ENCODE measurements at places on chromosomes 6 and 20. TPM values are rescaled to one million over a fixed set of nuclear protein-coding genes. Genes with fewer than 3 reads are reported as not detected.

DNA sequence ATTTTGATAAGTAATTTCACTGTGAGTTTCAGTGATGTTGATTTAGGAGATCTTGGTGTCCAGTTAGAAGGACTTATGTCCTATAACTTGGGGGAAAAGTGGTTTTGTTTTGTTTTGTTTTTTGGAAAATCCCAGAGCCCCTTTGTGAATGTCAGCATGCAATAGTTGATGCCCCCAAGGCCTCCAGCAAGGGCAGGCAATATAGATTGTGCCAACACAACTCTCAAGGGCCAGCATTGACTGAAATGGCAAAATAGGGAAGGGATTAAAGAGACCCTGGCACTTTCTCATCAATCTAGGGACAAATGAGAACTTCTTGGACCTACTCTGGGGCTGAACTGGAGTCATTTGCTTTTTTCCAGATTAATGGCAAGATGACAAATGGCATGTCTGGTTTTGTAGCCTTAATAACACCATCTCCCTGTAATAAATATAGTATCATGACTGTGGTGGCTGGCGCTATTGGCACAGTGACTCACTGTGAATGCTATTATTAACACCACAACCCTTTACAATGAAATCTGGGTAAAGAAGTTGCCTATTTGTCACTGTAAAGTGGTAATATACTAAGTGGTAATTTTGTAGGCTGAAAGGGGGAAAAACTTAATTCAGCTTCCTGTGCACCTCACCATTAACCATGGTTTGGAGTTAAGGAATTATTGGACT is 51.8 kb downstream of the ABRACL start:
- H3K27me3 ChIP-seq = peaks cover 3% of the 10 kb centered on the region
- no peak for DNase-seq
- no peak overlapping the region for H3K27ac ChIP-seq
- H3K36me3 ChIP-seq = no peaks in the 10 kb centered on the region
- no peak overlapping the region for H3K4me3 ChIP-seq

Gene LRP11
- 43.3 TPM for polyA plus RNA-seq

DNA sequence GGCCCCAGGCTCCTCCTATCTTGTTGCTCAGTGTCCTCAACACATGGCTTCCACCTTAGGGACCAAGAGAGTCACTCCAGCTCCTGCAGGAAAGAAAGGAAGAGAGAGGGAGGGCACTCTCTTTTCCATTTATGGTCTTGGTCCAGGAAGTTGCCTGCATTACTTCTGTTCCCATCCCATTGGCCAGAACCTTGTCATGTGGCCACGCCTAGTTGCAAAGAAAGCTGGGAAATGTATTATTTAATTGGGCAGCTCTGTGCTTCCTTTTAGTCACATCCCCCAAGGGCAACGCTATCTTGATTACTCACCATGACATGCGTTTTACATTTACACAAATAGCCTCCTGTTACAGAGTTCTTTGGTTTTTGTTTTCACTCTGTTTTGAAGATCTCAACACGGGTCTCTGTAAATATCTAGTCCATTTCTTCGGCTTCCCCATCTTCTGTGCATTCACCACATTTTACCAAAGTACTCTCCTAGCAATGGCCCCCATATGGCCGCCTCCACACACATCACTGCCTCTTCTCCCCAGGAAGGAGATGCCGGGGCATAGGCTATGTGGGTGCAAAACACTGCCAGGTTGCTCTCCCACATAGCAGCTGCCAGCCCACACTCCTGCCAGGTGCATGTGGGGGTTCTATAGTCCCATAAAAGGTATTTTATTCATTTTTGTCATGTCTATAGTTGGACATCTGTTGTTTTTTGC is 35.7 kb upstream of the ZMYND8 start:
- H3K4me1 ChIP-seq = no peaks in the 10 kb centered on the region
- no peaks in the 10 kb centered on the region for H3K36me3 ChIP-seq
- peak; percentile 93 for DNase-seq

GRCh38 chr6:26347699-26348098 is 17.3 kb upstream of the BTN3A2 start:
- H3K4me3 ChIP-seq = no peak overlapping the region
- H3K27me3 ChIP-seq = no peaks in the 10 kb centered on the region
- peaks cover 13% of the 10 kb centered on the region for H3K4me1 ChIP-seq
- no peak for DNase-seq
- no peak overlapping the region for H3K27ac ChIP-seq

Gene OR2H1
- polyA plus RNA-seq = not detected

GRCh38 chr6:154868143-154868594 is 126.9 kb upstream of the TIAM2 start:
- H3K27ac ChIP-seq = no peak overlapping the region
- H3K4me3 ChIP-seq = no peak overlapping the region
- H3K36me3 ChIP-seq = peaks cover 2% of the 10 kb centered on the region

Gene SNPH
- 1.3 TPM for polyA plus RNA-seq

DNA sequence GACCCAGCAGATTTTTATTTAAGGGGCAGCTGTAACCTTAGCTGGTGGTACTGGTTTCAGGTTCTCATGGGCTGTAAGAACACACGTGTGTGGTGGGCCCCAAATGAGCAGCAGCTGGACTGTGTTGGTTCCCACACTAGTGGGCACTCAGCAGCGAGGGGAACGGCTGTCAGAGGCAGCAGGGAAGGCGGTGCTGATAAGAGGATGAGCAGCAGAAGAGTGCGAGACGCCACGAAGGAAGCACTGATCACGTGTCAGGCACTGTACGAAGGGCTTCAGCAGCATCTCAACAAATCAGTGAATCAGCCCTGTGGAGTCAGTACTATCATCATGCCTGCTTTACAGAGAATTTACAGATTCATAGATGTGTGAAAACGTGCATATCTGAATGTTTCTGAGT is 41.0 kb upstream of the EMILIN3 start:
- no peak overlapping the region for H3K27ac ChIP-seq
- H3K27me3 ChIP-seq = no peaks in the 10 kb centered on the region
- H3K36me3 ChIP-seq = peaks cover 7% of the 10 kb centered on the region
- DNase-seq = no peak

DNA sequence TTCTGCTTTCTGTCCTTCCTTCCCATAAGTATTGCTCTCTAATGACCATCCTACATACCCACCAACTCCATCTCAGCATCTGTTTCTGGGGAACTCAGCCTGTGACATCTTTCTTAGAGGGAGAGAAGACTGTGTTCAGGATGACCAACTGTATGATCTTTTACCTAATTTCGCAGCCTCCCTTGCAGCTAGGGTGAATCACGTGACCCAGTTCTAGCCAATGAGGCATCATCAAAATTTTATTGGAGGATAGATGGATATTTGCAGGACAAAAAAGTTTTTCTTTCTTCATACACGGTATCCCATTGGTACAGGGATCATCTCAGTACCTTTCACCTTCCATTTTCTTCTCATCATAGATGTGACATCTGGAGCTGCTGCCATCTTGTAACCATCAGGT is 14.4 kb upstream of the MC3R start:
- H3K4me3 ChIP-seq = no peak overlapping the region
- no peak overlapping the region for H3K27ac ChIP-seq
- no peak for DNase-seq
- H3K4me1 ChIP-seq = no peaks in the 10 kb centered on the region
- H3K36me3 ChIP-seq = no peaks in the 10 kb centered on the region

DNA sequence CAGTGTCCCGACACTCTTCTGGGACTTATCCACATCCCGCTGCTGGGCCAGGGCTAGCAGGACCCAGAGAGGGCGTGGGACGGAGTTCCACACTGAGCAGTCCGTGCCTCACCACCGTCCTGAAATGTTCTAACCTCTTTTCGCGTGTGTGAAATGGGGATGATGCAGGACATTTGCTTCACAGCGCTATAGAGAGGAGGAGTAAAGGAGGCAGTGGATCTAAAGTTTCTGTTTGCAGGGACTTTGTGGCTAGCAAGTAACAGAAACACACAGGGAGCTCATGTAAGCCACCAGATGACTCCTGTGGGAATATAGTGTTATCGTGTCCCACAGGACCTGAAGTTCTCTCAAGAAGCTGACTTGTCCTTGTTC is 634 bp downstream of the ITPA start:
- H3K27me3 ChIP-seq = no peaks in the 10 kb centered on the region
- H3K4me1 ChIP-seq = peaks cover 6% of the 10 kb centered on the region
- peak overlapping the region; percentile 84 for H3K27ac ChIP-seq
- no peaks in the 10 kb centered on the region for H3K36me3 ChIP-seq

DNA sequence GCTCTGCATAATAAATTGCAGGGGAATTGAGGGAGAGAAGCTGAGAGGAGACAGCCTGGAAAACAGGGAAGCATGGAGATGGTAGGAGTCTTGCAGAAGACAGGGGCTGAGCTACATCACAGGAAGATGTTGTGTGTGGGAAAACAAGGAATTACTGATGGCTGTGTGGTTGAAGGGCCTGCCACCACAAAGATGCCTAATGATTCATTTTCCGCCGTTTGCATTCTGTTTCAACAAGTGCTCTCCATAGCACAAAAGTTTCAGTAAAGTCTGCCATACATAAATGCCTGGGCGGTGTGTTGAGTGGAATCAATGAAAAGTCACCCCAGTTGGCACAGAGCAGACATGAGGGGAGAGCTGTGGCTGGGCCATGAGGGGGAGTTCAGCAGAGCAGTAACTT is 5.6 kb upstream of the KLHL31 start:
- H3K36me3 ChIP-seq = no peaks in the 10 kb centered on the region
- no peaks in the 10 kb centered on the region for H3K27me3 ChIP-seq
- H3K4me1 ChIP-seq = peaks cover 5% of the 10 kb centered on the region
- no peak overlapping the region for H3K4me3 ChIP-seq

DNA sequence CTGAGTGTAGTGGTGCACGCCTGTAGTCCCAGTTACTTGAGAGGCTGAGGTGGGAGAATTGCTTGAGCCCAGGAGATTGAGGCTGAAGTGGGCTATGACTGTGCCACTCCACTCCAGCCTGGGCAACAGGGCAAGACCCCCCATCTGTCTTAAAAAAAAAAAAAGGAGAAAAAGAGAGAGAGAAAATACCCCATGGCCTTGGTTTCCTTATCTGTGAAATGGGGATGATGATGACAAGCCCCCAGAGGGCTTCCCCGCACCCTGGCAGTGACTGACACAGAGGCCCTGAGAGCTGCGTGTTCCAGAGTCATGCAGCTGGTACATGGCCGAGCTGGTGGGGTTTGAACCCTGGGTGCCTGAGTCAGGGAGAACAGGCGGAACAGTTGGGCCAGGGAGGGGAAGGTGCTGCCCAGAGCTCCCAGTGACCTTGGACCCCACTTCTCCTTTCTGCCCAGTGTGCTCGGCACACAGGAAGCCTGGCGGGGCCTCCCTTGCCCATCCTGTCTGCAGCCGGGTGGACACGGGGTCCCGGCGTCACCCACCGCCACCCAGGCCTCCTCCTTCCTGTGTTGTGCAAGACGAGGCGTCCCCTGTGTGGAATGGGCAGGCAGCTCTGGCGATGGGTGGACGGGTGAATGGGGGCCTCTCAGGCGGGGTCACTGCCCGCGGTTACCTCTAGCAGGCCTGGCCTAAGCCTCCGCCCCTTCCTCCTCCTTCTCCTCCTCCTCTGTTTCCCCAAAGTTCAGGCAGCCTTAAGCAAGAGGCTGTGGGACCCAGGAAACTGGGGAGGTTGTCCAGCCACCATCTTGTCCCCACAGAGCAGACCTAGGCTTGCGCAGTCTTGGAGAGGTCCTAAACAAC is 84.2 kb downstream of the CEBPB start:
- H3K36me3 ChIP-seq = no peaks in the 10 kb centered on the region
- no peak overlapping the region for H3K4me3 ChIP-seq
- H3K4me1 ChIP-seq = peaks cover 6% of the 10 kb centered on the region
- H3K27ac ChIP-seq = no peak overlapping the region
- no peak for DNase-seq

GRCh38 chr6:111105578-111105977 is 18.3 kb downstream of the SLC16A10 start:
- H3K27me3 ChIP-seq = peaks cover 3% of the 10 kb centered on the region
- DNase-seq = peak; percentile 27
- H3K36me3 ChIP-seq = no peaks in the 10 kb centered on the region
- no peak overlapping the region for H3K27ac ChIP-seq
- no peaks in the 10 kb centered on the region for H3K4me1 ChIP-seq
- H3K4me3 ChIP-seq = no peak overlapping the region

DNA sequence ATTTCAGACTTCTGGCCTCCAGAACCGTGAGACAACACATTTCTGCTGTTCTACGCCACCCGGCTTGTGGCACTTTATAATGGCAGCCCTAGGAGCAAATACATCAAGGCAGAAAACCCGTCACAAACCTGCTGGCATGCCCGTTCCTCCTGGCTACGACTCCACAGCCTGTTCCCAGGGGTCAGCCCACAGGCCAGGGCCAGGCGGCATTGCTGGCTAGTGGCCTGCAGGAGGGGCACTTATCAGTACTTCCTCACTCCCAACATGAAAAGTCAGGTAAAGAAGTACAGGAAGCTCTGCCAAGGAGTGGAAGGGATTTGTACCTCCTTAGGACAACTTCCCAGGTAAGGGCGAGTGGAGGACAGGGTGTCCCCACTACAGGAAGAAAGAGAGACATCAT is 223.1 kb upstream of the AGPAT4 start:
- no peaks in the 10 kb centered on the region for H3K36me3 ChIP-seq
- no peak overlapping the region for H3K27ac ChIP-seq
- H3K4me3 ChIP-seq = no peak overlapping the region

GRCh38 chr6:126773112-126773805 is 345.2 kb upstream of the RSPO3 start:
- H3K27me3 ChIP-seq = no peaks in the 10 kb centered on the region
- H3K36me3 ChIP-seq = no peaks in the 10 kb centered on the region
- DNase-seq = peak; percentile 4
- no peak overlapping the region for H3K4me3 ChIP-seq
- H3K27ac ChIP-seq = no peak overlapping the region

Gene PROKR2
- not detected for polyA plus RNA-seq

DNA sequence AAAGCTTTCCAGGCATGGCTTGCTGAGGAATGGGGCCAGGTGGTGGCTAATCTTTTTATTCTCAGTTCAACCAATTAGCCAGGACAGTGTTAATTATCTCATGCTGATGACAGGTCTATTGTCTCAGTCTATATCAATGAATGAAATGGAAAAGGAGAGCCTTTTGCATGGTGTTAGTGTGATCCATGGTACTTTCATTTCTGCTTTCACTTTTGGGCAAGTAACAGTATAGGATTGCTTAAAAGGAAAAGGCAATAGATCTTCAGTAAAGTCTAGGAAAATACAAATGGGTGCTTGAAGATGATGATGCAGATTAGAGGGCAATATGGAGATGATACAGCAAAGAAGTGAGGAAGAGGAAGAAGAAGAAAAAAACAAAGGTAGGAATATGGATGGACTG is 430.3 kb downstream of the TFAP2A start:
- no peaks in the 10 kb centered on the region for H3K4me1 ChIP-seq
- no peak for DNase-seq
- H3K27ac ChIP-seq = no peak overlapping the region
- no peaks in the 10 kb centered on the region for H3K36me3 ChIP-seq
- no peaks in the 10 kb centered on the region for H3K27me3 ChIP-seq
- no peak overlapping the region for H3K4me3 ChIP-seq

Gene BFSP1
- 1.5 TPM for polyA plus RNA-seq
